Pancreas (tissue), 10 donors: ENCODE measurements at places on chromosomes 7 and 10. TPM values are rescaled to one million over a fixed set of nuclear protein-coding genes. Genes with fewer than 3 reads are reported as not detected.

DNA sequence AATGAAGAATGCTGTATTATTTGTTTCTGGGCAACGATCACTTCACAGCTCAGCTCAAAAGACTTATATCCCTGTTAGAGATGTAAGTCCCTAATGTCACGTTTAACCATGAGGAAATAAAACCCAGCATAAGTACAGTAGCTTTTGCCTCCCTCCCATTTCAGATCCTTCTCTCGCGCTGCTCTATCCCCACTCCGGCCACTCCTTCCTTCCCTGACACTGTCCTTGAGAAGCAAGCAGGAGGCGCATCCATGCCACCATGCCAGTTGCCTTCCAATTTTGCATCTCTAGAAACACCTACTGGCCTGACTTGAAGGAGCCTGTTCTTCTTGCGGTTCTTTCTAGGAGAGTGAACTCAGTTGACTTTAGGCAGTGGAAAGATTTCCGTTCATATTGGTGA lies 1.2 kb downstream of the FAM180A start:
- H3K4me3 ChIP-seq, result no peak overlapping the region
- no peaks in the 10 kb centered on the region for H3K4me1 ChIP-seq
- H3K36me3 ChIP-seq, result no peaks in the 10 kb centered on the region
- no peak overlapping the region for H3K27ac ChIP-seq

DNA sequence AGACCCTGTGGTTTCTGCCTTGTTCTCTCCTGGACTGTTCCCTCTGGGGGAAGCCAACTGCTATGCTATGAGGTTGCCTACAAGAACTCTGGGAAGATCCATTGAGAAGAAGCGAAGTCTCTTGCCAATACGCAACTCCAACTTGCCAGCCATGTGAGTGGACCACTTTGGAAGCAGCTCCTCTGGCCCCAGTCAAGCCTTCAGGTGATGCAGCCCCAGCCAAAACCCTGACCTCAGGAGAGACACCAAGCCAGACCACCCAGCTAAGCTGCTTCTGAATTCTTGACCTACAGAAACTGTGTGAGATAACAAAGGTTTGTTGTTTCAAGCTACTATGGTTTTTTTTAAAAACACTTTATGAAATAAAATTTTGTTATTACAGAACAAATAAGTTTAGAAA lies 20.2 kb upstream of the MYL7 start:
- no peaks in the 10 kb centered on the region for H3K36me3 ChIP-seq
- no peak overlapping the region for H3K4me3 ChIP-seq
- no peak for DNase-seq
- H3K27ac ChIP-seq, result no peak overlapping the region

DNA sequence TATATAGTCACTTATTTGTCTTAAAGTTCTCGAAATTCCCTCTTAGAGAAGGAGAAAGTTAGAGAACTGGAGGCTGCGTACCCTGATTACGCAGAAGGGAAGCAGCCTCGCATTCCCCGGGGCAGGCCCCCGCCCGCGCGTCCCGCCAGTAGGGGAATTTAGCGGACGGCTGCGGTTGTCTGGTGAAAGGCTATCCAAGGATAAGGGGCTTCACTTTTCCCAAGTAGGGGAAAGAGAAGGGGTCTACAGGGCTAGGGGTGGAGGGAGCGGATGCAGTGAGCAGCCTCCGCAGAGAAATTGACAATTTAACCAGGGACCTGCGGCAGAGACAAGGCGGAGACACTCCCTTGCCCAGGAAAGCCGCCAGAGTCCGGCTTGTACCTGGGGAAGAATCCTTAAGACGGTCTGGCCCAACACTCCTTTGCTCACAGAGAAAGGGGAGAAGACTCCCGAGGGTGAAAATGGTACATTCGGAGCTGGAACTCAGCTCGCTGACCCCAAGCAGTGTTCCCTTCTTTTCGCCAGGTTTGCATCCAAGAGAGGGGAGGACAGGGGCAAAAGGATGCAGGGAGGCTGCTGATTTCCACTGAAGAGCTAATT lies 994 bp upstream of the MAGI2 start:
- H3K4me1 ChIP-seq, result no peaks in the 10 kb centered on the region
- H3K27ac ChIP-seq, result peak overlapping the region; percentile 28
- peak; percentile 58 for DNase-seq
- H3K36me3 ChIP-seq, result no peaks in the 10 kb centered on the region

- no peaks in the 10 kb centered on the region for H3K4me1 ChIP-seq
- no peaks in the 10 kb centered on the region for H3K36me3 ChIP-seq
- H3K27ac ChIP-seq, result no peak overlapping the region
- no peaks in the 10 kb centered on the region for H3K27me3 ChIP-seq
Measured at GRCh38 chr7:107130487-107131220, 38.1 kb upstream of the HBP1 start.

GRCh38 chr10:123450956-123451605 lies 215.1 kb upstream of the GPR26 start:
- no peaks in the 10 kb centered on the region for H3K36me3 ChIP-seq
- no peak overlapping the region for H3K27ac ChIP-seq
- H3K27me3 ChIP-seq, result no peaks in the 10 kb centered on the region
- H3K4me3 ChIP-seq, result no peak overlapping the region

GRCh38 chr10:97723001-97723400 lies 9.5 kb downstream of the MARVELD1 start:
- no peak overlapping the region for H3K27ac ChIP-seq
- H3K36me3 ChIP-seq, result no peaks in the 10 kb centered on the region
- no peak for DNase-seq
- no peak overlapping the region for H3K4me3 ChIP-seq

GRCh38 chr10:11326241-11326640 lies 285.2 kb downstream of the USP6NL start:
- DNase-seq, result no peak
- H3K36me3 ChIP-seq, result no peaks in the 10 kb centered on the region
- no peak overlapping the region for H3K27ac ChIP-seq
- no peaks in the 10 kb centered on the region for H3K27me3 ChIP-seq

GRCh38 chr7:77569514-77570232 lies 32.6 kb downstream of the PTPN12 start:
- H3K36me3 ChIP-seq, result no peaks in the 10 kb centered on the region
- no peak for DNase-seq
- H3K27ac ChIP-seq, result no peak overlapping the region
- no peaks in the 10 kb centered on the region for H3K27me3 ChIP-seq
- no peak overlapping the region for H3K4me3 ChIP-seq
- H3K4me1 ChIP-seq, result peaks cover 9% of the 10 kb centered on the region

GRCh38 chr7:142898377-142899170 lies 13.0 kb upstream of the TRPV6 start:
- H3K4me1 ChIP-seq, result peaks cover 4% of the 10 kb centered on the region
- H3K27ac ChIP-seq, result no peak overlapping the region
- H3K27me3 ChIP-seq, result no peaks in the 10 kb centered on the region
- no peak overlapping the region for H3K4me3 ChIP-seq
- H3K36me3 ChIP-seq, result no peaks in the 10 kb centered on the region
- DNase-seq, result no peak

DNA sequence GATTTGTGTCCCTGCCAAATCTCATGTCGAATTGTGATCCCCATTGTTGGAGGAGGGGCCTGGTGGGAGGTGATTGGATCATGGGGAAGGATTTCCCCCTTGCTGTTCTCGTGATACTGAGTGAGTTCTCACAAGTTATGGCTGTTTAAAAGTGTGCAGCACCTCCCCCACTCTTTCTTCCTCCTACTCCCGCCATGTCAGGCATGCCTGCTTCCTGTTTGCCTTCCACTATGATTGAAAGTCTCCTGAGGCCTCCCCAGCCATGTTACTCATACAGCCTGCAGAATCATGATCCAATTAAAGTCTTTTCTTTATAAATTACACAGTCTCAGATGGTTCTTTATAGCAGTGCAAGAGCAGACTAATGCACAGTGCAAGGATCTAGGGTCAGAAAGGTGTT lies 75.4 kb downstream of the CALD1 start:
- DNase-seq, result no peak
- H3K4me3 ChIP-seq, result no peak overlapping the region
- no peaks in the 10 kb centered on the region for H3K4me1 ChIP-seq
- no peaks in the 10 kb centered on the region for H3K36me3 ChIP-seq
- no peak overlapping the region for H3K27ac ChIP-seq
- H3K27me3 ChIP-seq, result no peaks in the 10 kb centered on the region

DNA sequence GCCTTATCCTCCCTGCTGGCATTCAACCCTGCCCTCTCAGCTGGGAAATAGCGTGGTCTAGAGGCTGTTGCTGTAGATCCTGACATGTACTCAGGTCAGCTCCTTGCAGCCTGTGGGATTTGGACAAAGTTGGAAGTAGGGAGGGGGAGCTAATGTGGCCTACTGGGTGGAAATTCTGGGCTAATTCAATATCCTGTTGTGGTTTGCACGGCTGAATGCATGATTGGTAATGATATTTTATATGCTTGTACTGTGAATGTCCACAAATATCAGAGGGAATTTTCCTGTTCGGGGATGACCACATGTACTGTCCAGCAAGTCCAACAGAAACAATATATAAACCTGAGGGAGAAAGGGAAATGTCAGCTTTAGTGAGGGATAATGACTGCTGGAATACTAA lies 22.1 kb upstream of the NPVF start:
- H3K4me3 ChIP-seq, result no peak overlapping the region
- no peak overlapping the region for H3K27ac ChIP-seq
- H3K27me3 ChIP-seq, result no peaks in the 10 kb centered on the region

DNA sequence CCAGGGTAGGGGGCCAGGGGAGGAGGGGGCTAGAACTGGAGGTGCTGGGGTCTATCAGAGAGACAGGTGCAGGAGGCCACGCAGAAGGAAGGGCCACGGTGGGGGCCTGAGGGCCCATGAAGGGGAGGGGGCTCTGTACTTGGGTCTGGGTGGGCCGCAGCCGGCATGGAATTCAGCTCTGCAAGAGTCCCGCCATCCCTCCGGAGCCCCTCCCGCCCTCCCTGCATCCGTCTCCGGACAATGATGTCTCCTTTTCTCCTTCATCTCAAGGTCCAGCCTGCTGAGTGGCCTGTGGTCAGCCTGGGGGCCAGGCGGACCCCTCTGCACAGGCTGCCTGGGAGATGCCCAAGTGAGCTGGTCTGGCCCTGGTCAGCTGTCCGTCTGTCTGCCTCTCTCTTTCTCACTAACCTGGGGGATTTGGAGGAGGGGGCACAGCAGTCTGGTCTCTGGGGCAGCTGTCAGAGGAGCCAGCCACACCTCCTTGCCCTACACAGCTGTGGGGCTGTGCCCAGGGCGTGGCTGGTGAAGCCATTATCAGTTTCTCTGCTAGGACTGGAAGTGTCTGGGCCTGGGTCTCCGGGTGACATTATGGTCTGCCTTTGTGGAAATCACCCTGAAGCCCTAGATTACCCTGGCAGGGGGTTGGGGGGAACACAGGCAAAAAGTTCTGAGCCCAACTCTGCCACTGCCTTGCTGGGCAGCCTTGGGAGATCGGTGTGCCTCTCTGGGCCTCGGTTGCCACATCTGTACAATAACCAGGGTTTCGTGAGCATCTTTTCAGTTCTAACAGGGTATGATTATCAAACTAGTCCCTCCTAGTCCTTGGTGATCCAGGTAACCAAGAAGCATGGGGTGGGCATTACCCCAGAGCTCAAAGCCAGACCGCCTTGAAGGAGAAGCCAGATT lies 19.0 kb upstream of the HSPB1 start:
- H3K4me1 ChIP-seq, result no peaks in the 10 kb centered on the region
- no peaks in the 10 kb centered on the region for H3K36me3 ChIP-seq
- no peak for DNase-seq

- no peaks in the 10 kb centered on the region for H3K4me1 ChIP-seq
- no peak for DNase-seq
- no peaks in the 10 kb centered on the region for H3K36me3 ChIP-seq
Measured at GRCh38 chr7:149831741-149832219, 6.4 kb upstream of the ZNF862 start.

- no peak overlapping the region for H3K27ac ChIP-seq
- no peaks in the 10 kb centered on the region for H3K4me1 ChIP-seq
- H3K27me3 ChIP-seq, result peaks cover 4% of the 10 kb centered on the region
- no peak for DNase-seq
- no peak overlapping the region for H3K4me3 ChIP-seq
Measured at GRCh38 chr7:157686285-157686894, 349.6 kb downstream of the DNAJB6 start.

DNA sequence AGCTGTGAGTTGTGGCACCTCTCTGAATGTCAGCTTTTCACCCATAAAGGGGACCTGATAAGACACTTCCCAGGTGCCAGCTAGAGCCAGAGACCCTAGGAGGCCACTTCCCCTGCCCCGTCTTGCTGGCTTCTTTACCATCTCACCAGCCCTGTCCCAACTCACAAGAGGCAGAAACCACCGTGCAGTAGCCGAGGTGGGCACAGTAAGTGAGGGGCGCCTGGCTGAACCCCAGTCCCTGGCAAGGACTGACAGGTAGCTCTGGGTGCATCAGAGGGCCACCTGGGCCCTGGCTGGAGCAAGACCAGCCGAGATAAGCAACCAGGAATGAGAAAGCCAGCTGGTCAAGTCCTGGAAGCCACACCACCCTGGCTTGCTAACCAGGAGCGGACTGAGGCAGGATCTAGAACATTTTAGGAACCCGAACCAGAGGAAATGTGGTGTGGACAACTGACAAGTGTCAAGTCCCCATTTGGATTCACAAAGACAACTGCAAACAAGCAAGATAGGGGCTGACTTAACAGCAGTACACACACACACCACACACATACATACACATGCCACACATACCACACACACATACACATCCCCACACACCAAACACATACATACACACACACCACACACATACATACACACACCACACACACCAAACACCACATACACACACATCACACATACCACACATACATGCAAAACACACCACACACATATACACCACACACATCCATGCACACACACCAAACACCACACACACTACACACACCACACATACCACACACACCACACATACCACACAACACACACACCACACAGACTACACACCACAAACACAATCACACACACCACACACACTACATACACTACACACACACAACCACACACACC lies 20.8 kb downstream of the OGDHL start:
- no peaks in the 10 kb centered on the region for H3K27me3 ChIP-seq
- no peaks in the 10 kb centered on the region for H3K36me3 ChIP-seq
- no peak overlapping the region for H3K27ac ChIP-seq
- no peaks in the 10 kb centered on the region for H3K4me1 ChIP-seq

- H3K4me3 ChIP-seq, result no peak overlapping the region
- no peak for DNase-seq
- no peaks in the 10 kb centered on the region for H3K4me1 ChIP-seq
- H3K27me3 ChIP-seq, result no peaks in the 10 kb centered on the region
- H3K27ac ChIP-seq, result no peak overlapping the region
Measured at GRCh38 chr7:36894190-36894589, 169.9 kb upstream of the AOAH start.

DNA sequence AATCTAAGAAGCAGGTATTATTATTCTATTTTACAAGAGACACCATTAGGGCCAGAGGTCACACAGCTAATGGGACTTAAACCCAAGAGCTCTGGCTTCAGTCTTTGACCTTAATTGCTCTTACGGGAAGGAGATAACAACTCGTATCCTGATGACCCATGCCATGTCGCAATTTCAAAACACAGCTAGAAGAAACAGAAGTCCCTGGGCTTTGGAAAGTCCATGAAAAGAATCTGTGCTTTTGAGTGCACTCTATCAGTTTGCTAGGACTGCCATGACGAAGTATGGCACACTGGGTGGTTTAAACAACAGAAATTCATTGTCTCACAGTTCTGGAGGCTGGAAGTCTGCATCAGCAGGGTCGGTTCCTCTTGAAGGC lies 247.8 kb upstream of the AOAH start:
- DNase-seq, result no peak
- no peaks in the 10 kb centered on the region for H3K27me3 ChIP-seq
- H3K36me3 ChIP-seq, result no peaks in the 10 kb centered on the region
- H3K4me3 ChIP-seq, result no peak overlapping the region

IKZF1 gene
- 1.6 TPM for total RNA-seq

PPP1R17 gene
- not detected for total RNA-seq

LLCFC1 gene
- not detected for total RNA-seq

CYP3A5 gene
- 21.6 TPM for total RNA-seq

GIMAP6 gene
- total RNA-seq, result 3.5 TPM

ADAM12 gene
- total RNA-seq, result 0.03 TPM

IL15RA gene
- 14.3 TPM for total RNA-seq

GTF2I gene
- total RNA-seq, result 159 TPM

SLC16A9 gene
- total RNA-seq, result 1.5 TPM
